ENCODE measurements at places on chromosomes 12 and 14.

DNA sequence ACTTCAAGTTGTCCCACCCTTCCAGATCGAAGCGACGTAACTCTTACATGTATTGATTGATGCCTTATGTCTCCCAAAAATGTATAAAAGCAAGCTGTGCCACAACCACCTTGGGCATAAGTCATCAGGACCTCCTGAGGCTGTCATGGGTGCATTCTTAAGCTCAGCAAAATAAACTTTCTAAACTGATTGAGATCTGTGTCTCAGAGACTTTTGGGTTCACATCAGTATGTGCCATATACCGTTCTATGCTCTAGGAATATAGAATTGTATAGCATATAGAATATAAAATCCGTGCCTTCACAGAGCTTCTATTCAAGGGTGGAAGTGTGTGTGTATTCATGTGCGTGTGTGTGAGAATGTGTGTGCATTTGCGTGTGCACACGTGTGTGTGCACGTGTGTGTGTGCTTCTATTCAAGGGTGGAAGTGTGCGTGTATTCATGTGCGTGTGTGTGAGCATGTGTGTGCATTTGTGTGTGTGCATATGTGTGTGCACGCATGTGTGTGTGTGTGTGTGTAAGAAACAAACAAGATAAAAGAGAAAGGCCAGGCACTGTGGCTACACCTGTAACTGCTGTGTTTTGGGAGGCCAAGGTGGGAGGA is 11.5 kb upstream of the STX2 start:
- no peak for DNase-seq

DNA sequence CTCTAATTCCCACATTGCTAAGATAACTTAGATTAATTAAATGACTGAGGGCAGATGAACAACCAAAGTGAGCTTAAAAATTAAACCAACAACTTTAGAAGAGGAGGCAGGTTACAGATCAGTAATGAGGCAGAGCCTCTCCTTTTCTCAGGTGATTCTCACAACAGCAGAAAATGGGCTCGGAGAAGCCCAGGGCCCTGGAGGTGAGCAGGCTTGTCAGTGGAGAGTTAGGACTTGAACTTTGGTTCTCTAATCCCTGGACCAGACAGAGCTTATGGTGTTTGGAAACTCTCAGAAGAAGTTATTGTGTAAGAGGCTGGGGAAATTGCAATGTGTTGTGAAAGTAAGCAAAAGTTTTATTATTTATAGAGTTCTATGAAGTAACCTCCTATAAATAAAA is 2.8 kb downstream of the TRHDE start:
- DNase-seq: no peak

GRCh38 chr12:107446476-107446875 is 239.1 kb upstream of the PWP1 start:
- DNase-seq: no peak

DNA sequence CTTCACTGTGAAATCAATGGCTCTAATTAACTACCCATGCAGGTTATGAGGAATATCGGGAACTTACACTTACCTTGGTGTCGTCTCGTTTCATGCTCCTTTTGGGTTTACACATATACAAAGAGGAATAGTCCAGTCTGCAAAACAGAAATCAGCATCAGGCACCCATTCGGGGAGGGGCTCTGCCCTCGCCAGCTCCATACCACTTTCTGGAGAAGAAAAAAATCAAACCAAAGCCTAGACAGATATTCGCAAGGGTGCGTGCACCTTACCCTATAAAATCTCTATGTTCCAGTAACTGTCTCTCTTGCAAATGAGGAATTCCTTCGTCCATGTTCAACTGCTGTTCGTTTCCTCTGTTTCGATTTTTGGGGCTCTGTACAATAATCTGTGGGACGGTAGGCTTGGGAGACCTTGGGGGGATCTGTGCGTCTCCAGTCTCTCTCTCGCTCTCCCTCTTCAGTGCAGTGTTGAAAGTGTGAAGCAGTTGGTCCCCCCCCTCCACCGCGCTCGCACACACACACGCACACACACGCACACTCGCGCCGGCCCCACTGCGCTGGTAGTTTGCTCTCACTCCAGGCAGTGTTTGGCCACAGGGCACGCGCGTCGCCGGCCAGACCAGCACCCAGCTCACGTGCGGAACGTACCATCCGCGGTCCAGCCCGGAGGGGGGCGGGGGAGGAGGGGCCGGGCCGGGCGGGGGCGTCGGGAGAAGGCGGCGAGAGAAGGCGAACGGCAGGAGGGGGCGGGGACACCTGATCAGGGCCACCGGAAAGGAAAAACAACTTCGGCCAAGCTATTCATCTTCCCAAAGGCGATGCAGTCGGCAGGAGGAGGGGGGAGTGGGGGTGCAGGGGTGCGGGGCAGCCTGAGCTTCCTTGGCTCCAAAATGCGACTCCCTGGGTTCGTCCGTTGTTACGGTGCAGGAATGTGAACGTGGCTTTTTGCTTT is at the start of gene BHLHE41:
TSS of gene BHLHE41 (minus strand) at position 592 of the 954 bp plus-strand sequence. CDS start at position 334, 258 bp downstream.
- no peak for DNase-seq

- DNase-seq: no peak
Measured at GRCh38 chr14:50383618-50384225, 13.0 kb downstream of the CDKL1 start.

- peak; percentile 48 for DNase-seq
Measured at GRCh38 chr14:74401504-74402241, 24.3 kb downstream of the SYNDIG1L start.

- no peak for DNase-seq
Measured at GRCh38 chr14:94305620-94306019, 12.6 kb upstream of the SERPINA10 start.

- no peak for DNase-seq
Measured at GRCh38 chr14:54703082-54703481, 136.2 kb downstream of the SAMD4A start.

- no peak for DNase-seq
Measured at GRCh38 chr12:113766879-113767878, 198.9 kb downstream of the RBM19 start.

GRCh38 chr12:121248622-121249021 is 38.7 kb downstream of the P2RX4 start:
- no peak for DNase-seq

DNA sequence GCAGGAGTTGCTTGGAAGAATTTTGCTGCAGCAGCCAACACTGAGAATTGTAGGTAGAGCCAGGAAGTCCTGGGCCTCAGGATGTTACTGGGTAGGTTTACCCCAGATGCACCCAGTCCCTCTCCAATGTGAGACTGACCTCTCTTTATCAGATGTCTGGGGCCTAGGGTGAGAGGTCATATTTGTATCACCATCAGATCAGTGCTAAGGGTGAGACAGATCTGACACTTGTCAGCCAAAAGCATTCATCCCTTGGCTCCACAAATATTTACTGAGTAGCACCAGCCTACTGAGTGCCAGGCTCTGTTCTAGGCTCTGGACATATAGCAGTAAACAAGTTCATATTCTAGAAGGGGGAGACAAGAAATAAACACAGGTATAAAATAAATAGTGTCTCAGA is 4.3 kb downstream of the TROAP start:
- DNase-seq: no peak

DNA sequence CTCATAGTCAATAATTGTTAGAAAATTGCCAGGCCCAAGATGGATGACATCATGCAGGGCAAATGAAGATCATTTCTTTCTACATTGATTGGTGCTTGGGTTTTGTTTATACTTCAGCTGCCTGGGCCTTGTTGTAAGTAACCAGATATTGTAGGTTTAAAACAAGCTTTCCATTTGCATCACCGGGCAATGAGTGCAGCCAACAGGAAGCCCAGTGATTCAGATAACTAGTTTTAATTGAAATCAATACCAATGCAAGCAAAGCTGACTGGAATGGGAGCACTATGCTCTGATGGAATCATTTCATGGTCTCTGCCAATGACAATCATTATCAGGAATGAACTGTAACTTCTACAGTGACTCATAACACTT is 279.3 kb downstream of the DUSP6 start:
- no peak for DNase-seq

DNA sequence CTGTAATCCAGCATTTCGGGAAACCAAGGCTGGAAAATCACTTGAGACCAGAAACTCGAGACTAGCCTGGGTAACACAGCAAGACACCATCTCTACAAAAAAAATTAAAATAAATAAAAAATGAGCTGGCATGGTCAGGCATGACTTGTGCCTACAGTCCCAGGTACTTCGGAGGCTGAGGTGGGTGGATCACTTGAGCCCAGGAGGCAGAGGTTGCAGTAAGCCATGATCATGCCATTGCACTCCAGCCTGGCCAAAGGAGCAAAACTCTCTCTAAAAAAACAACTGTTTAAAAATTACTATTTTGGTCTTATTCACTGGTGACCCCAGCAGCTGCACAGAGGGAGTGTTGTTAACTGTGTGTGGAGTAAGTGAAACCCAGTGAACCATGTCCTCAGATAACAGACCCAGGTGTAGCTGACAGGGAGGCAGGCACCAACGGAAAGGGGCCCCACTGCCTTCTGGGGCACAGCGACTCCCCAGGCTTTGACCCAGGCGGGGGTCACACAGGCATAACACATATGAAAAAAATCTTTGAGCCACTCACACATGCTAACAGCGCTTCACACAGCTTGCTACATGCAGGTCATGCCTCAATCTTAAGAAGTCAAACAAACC is 12.1 kb downstream of the DDX54 start:
- no peak for DNase-seq

- DNase-seq: no peak
Measured at GRCh38 chr12:120064054-120064940, 52.3 kb downstream of the RAB35 start.

- no peak for DNase-seq
Measured at GRCh38 chr14:20998139-20998538, 954 bp upstream of the SLC39A2 start.

DNA sequence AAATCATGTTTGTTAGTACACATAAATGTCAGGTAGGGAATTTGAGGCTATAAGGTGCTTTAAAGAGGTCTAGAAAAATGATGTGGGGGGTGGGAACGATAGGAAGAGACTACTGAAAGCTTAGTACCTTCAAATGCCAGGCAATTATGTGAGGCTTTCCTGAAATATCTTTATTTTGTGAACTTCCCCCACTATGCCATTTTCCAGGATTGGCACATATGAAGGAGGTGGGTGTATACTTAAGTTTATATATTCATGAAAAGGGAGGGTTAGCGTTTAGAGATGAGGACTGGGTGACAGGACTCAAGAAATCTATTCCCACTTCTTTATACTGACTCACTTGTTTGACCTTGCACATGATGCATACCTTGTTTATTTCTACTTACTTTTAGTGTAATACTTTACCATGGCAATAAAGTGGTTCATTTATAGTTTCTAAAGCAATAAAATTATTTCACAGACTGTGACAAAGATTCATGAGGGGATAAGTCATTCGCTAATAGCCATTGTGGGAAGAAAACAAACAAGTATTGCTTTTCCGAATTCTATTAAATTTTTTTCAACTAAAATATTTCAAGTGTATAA is 77.1 kb downstream of the PLEKHA5 start:
- no peak for DNase-seq

- no peak for DNase-seq
Measured at GRCh38 chr12:6198051-6198450, 2.1 kb upstream of the CD9 start.

DNA sequence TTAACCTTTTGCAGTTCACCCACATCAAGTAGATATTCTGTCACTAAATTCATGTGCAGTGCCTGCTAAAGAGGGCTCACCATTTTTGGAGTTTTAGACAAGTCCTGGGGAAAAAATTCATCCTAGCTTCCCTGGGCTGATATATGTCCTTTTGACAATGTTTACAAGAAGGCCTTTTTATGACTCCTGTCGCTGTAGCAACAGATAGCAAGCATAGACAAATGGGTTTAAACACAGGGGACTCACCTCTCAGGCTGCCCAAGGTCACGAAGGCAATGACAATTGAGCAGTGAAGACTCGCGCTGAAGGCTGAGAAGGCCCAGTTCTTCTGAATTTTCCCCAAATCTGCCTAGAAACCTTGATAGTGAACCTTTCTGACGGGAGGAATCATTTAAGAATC is 150.7 kb upstream of the CPM start:
- no peak for DNase-seq

DNA sequence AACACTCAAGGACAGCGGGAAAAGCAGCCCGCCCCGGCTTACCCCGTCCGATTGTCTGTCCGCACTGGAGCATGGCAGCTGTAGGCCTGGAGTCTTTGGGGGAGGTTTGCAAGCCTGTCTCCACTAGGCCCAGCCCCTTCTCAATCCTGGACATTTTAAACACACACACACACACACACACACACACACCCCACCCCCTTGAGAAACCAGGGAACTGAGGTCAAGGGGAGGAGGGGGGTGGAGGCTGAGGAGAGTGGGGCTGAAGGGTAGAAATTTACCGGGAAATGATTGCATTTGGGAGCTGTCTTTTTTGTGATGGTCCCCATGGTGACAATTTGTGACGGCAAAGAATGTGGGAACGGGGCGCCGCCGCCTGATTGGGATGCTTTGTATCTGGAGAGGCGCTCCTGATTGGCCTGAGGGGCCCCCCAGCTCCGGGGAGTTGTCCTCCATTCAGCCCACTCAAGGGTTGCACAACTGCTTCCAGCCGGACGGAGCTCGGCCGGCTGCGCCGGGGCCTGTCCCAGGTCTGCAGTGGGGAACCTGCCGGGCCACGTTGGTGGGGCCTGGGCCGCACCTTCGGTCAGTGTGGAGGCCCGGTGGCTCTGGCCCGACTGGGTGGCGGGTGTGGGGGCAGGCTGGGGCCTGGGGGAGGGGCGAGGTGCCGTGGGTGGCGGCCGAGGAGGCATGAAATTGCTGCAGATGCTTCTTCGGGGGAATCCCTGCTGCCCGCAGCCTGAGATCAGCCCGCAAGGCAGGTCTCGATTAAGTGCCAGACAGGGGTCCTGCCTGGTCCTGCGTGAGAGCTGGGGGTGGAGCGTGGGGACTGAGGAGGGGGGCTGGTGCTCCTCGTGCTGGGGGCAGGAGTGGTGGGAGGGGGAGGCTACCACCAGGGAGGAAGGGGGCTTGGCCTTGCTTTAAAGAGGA is at the start of gene FAM181A:
TSS of gene FAM181A (plus strand) at position 472 of the 927 bp plus-strand sequence. CDS start 942 bp downstream, outside the sequence.
- no peak for DNase-seq

DNA sequence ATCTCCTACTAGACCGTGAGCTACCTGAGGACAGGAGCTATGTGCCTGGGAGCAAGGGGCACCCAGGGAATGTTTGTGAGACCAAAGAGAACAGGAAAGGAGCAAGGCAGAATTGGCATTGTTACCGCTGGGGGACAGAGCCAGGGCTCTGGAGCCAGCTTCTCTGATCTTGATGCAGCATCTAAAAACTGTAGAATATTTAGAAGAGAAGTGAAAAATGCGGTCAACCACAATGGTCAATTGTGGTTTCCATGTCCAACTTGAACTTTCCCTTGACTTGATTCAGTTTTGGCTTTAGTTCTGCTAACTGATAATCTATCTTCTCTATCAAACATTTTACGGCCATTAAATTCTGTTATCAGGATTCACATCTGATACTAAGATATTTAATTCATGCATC is 201.2 kb downstream of the ANO4 start:
- no peak for DNase-seq

All from stimulated activated CD4-positive, alpha-beta T cell treated with anti-CD3 and anti-CD28 coated beads, Interleukin-12 subunit alpha, Interleukin-12 subunit beta, amount 100 ng/mL, for 24 hours (primary cell).